OCI-LY7 (cell line): ENCODE measurements at places on chromosomes 3 and 15.
A peak's percentile ranks its signal among the peaks of the same experiment; 100 is the strongest.

GRCh38 chr3:110101361-110101760, 764.0 kb upstream of the DPPA4 start:
- no peak for DNase-seq

- no peak for DNase-seq
Measured at GRCh38 chr3:34203386-34203785, 405.0 kb downstream of the PDCD6IP start.

DNA sequence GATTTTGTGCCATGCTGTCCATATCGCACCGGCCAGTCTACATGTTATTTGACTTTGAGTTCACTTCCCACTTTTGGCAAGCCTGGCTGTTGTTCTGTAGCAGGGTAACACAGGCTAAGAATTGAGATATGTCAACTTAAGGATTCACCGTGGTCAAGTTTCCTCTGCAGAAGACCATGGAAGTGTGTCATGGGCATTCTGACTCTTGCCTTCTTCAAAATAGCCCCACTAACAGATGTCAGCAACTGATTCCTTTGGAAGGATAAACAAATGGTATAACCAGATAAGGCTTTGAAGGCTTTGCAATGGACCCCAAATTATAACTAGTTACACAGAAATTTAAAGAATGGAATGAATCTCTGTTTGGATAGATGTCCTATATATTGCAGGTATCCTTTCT, 20.1 kb upstream of the CD47 start:
- no peak for DNase-seq

- no peak for DNase-seq
Measured at GRCh38 chr15:96107916-96108315, 222.6 kb upstream of the NR2F2 start.

GRCh38 chr15:94379986-94380385, 148.6 kb downstream of the MCTP2 start:
- DNase-seq: no peak

DNA sequence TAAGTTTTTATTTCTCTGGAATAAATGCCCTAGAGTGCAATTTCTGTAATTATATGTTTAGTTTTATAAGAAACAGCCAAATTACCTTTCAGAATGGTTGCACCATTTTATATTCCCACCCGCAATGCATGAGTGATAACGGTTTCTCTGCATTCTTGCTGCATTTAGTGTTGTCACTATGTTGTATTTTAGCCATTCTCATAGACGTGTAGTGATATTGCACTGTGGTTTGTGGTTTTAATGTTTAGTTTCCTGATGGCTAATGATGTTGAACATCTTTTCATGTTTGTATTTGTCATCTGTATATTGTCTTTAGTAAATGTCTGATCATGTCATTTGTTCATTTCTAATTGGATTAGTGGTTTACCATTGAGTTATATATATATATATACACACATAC, 73.0 kb upstream of the GOLIM4 start:
- no peak for DNase-seq

DNA sequence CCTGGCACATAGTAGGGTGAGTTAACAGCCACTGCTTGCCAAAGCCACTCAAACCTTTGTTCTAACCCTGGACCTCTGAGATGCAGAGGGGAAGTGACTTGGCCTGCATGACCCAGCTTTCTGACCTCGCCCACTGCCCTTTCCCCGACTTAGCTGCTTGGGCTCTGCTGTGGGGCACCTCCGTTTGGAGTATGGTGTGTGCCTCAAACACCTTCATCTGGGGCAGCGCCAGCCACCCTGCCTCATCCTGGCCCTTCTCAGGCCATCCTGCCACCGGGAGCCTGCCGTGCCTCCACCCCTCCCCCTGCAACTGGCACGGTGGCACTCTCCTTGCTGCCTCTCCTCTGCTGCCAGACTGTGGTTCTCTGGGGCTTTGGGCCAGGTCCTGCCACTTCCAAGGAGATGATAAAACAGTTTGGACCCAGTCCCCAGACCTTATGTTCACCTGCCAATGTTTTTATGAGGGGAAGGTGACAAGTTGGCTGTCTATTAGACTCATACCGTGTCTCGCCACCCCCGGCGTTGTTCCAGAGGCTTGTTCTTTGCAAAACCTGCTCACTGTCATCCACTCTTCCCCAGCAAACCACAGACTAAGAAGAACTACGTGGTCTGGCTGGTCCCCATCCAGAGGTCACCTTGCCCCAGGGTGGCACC, 32.2 kb downstream of the SLC6A6 start:
- no peak for DNase-seq

- DNase-seq: no peak
Measured at GRCh38 chr15:71957026-71957425, 146.7 kb downstream of the NR2E3 start.

DNA sequence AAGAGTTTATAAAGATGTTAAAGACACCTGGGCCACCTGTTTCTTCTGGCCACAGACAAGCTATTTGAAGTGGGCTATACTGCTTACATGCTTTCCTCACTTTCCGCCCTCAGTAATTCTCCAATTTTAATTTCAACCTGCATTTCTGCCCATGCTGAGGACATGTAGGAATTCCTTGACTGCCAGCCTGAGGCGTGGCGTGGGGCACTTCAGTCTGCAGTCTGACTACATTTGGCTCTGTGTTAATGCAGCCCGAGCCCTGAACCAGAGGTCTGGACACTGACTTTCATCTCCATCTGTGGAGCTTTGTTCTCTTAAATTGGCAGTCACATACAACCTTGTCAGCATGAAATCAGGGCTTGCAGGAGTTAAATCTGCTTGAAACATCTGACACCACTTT, 8.5 kb downstream of the UQCC5 start:
- no peak for DNase-seq

DNA sequence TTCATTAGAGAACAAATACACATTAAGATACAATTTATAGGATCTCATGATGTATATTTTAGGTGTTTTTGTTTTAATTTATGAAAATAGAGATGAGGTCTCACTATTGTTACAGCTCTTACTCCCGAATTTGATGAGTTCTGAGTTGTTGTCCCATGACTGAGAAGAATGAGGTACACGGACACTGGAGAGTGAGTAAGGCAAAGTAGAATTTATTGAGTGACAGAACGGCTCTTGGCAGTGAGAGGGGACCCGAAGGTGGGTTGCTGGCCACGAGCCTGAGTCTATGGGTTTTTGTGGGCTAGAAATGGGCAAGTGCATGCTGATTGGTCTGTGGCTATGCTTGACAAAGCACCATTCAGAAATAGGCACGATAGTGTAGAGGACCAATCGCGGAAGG, 3.1 kb upstream of the RNF168 start:
- no peak for DNase-seq

DNA sequence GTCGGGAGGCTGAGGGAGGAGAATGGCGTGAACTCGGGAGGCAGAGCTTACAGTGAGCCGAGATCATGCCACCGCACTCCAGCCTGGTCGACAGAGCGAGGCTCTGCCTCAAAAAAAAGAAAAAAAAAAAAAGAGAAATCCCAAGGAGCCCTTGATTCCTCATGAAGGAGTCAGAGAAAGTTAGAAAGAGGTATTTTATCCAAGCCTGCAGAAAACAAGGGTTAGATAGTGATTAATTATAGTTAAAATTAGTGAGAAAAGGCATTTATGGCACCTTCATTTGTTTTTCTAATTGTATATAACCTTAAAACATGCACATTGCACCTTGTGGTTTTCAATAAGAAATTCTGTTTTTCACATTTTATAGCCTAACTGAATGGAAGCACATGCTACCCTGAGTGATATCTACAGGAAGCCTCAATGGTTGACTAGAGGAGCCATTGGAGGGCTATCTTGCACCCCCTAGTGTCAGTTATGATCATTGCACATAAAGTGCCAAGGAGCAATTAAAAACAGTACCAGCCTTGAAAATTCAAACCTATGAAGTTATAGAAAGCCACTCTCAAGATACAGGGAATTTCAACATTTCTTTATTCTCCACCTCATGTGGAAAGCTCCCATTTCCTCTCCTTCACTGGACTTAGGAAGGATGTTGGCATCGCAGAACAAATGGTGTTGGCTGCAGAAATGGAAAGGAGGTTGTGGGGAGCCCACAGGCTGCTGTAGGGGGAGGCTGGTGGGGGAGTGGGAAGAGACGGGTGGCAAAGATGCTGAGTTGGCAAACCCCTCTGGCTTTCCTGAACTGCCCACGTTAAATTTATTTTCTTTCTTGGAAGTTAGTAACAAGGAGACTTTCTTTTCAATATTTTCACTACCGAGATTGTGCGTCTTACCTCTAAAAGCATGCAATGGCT, 48.5 kb downstream of the ITGA11 start:
- DNase-seq: peak; percentile 63

- DNase-seq: no peak
Measured at GRCh38 chr15:26623071-26623470, 149.8 kb downstream of the GABRB3 start.

GRCh38 chr15:68431792-68432401, at the start of gene ITGA11:
Gene ITGA11, minus strand, starts transcription at chr15:68432163. Its CDS starts 97 bp downstream, at chr15:68432066.
- DNase-seq: no peak

GRCh38 chr3:3241596-3241995, 62.1 kb upstream of the CRBN start:
- DNase-seq: no peak

GRCh38 chr15:40102897-40103858, 5.5 kb downstream of the BMF start:
- no peak for DNase-seq

GRCh38 chr3:167711439-167711838, 23.3 kb downstream of the PDCD10 start:
- DNase-seq: no peak

- DNase-seq: peak; percentile 88
Measured at GRCh38 chr15:30903497-30904187, at the start of gene FAN1. Gene FAN1, plus strand, starts transcription at chr15:30903915. Its CDS starts 749 bp downstream, at chr15:30904664.

GRCh38 chr3:31765871-31766270, 215.2 kb downstream of the OSBPL10 start:
- no peak for DNase-seq
